ENCODE measurements at places on chromosomes 6 and 20. TPM values are rescaled to one million over a fixed set of nuclear protein-coding genes. Genes with fewer than 3 reads are reported as not detected.

DNA sequence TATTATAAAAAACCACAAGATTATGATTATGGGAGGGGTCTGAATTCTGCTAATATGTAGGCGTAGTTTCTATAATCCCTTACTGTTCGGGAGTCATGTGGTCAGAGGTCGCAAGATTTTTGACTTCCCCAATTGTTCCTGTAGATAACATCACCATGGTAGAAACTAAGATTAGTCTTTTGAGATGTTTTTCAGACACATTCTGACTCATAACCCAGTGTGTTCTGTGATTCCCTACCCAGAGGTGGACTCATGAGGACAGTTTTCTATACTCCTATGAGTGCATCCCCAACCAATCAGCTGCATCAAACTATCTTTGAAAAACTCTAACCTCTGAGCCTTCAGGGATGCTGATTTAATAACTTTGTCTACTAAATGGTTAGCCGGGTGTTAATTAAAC, 175.5 kb downstream of the RFPL4B start:
- DNase-seq = no peak

GRCh38 chr6:26045065-26045927, 41.9 kb upstream of the HFE start:
- no peak for DNase-seq

GRCh38 chr6:87421576-87421975, 13.8 kb downstream of the CFAP206 start:
- DNase-seq = no peak

DNA sequence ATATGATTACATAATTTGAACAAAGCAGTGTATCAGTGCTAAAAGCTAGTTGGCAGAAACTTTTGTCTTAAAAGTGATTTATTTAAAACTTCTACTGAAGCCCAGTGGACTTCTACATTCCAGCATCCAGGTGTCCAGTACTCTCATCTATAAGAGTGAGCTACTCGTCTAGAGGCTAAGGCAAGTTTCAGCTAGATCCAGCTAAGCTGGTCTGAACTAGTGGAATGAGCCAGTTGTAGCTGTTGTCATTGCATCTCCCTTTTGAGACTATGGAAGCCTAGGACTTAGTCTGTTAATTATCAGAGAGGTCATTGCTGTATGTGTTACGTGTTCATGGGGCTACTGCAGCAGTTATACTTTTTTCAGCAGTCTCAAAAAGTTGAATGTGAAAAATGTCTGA, 165.1 kb downstream of the ZFAND3 start:
- DNase-seq = no peak

GRCh38 chr6:2158596-2159271, 86.7 kb downstream of the GMDS start:
- peak; percentile 96 for DNase-seq

DNA sequence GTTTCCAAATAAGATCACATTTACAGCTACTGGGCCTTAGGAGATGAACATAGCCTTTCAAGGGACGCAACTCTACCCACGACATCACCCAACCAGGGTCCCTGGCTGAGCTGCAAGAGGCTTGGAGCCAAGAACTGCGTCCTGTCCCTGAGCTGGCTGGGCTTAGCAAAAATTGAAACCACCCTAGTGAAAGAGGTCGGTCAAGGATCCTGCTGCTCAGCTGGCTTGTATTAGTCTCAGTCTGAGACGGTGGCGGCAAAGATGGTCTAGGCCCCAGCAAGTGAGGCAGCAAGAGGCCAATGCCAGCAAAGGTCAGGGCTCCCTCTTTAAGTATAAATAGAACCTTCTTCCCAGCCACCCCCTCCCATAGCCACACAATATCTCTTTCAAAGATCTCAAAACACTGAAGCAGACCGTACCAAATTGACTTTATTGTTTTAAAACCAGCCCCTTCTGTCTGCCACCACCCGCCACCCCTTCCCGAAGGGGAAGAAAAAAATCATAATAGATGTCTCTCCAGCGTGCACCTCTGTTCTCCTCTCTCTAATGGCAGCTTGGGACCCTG, 140.5 kb downstream of the EYA2 start:
- no peak for DNase-seq

DNA sequence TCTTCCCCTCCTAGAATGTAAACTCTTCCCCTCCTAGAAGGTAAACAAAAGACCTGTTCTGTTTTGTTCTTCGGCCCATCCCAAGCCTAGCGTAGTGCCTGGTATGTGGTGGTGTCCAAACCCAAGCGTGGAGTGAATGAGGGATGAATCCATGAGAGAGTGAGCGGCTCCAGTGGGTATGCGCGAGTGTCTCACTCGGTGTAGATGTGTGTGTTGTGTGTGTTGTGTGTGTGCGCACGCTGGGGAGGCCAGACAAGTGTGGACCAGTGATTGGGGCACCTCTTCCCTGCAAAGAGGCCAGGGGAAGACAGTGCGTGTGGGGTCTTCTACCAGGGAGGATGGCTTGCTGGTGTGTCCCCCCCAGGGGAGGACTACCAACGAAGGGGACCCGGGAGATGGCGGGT, 392 bp upstream of the SLC2A10 start:
- peak; percentile 40 for DNase-seq

GRCh38 chr6:119215309-119215708, 134.3 kb downstream of the MAN1A1 start:
- DNase-seq = no peak

DNA sequence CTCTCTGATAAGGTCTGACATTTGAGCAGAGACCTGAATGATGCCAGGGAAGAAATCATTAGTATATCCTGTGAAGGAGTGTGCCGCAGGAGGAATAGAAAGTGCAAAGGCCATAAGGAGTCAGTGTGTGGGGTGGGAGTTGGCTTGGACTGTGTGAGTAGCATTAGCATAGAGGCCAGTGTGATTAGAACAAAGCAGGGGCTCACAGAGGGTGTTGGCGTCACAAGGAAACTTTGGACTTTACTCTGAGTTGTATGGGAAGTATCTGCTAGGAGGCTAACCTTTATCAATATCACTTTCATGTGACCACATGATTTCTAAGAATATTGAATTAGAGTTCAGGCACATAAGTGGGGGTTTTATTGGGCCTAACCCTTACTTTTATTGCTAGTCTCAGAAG, 12.1 kb downstream of the TMEM200A start:
- no peak for DNase-seq

DNA sequence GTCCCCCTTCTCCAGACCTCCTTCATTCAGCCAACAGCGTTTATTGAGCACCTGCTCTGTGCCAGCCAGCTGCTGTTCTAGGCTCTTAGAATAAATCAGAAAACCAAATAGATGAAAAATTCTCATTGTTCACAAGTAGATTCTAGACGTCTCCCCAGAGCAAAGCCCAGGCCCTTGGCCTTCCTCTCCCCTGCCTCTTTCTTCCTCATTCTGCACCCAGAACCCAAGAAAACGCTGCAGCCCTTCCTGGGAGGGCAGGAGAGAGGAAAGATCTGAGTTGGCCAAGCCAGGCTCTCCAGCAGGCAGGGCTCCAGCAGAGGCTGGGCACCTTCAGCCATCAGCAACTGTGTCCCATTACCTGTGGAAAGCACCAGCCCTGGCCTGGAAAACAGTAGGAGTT, 12.0 kb upstream of the BPI start:
- DNase-seq = no peak

- peak; percentile 78 for DNase-seq
Measured at GRCh38 chr6:30219244-30219643, 6.0 kb upstream of the TRIM26 start.

DNA sequence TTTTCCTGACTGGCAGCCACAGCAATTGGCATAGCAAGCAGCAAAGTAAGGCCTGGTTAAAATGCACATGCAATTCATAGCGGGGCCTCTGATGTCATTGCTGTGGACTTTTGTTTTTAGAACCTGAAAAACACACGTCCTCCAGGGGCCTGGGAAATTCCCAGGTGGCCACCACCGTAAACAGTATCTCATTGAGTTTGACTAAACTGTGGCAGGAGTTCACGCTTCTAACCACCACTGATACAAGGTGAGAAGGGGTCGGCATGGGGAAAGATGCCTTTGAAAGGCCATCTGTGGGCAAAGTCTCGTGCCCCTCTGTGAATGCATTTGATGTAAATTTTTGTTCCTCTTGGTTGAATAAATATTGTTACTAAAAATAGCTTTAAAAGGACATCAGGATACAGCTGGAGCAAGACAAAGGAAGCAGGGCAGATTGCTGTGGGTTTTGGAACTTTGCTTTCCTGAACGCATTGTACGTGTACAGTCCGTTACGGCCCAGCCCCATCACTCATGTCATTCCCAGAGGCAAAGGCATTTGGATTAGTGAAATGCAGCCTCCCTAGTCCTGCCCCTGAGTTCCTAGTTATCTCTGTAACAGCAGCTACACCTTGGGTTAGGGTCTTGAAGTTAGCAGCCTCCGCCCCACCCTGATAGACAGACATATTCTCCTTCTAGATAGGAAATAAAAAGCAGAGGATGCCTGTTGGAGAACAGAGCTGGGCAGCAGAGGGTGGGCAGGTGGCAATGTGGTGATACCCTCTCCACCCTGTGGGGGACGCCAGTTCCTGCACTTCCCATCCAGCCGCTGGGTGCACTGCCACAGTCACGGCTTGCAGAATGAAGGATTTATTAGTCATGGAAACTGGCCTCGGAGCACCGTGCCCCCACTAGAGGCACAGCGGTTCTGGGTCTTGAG, 80.3 kb downstream of the ZDHHC14 start:
- DNase-seq = peak; percentile 44

DNA sequence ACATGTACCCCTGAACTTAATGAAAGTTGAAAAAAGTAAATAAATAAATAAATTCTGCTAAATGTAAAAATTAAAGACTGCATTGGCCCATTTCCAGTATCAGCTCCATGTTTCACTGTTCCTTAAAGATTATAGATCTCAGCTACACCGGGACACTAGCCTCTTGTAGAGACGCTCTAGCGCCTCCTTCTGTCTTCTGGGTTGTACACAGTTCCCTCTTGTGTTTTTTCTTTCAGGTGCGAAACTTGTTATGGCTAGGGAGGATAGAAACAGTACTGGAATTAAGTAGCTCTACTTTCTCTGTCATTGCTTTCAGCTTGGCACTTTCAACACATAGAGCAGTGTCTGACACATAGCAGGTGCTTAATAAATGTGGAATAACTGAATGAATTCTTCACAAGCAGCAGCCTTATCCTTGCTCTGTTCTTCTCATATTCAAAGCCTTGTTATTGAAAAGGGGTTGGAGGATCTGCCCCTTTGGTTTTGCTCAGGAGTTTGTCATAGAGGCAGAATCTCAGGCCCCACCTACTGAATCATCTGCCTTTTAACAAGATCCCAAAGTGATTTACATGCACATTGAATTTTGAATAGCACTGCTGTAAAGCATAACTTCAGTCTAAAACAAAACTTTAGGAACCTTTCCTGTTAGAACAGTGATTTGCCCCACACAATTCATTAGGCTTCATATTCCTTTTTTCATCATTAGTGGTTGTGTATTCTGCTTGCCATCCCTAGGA, 92.3 kb downstream of the FIG4 start:
- peak; percentile 90 for DNase-seq

- DNase-seq = peak; percentile 75
Measured at GRCh38 chr20:9068233-9068801, 570 bp upstream of the PLCB4 start.

GRCh38 chr20:2451939-2452732, 18.5 kb downstream of the SNRPB start:
- peak; percentile 91 for DNase-seq

GRCh38 chr6:79868098-79868722, 79.1 kb downstream of the ELOVL4 start:
- peak; percentile 95 for DNase-seq

DNA sequence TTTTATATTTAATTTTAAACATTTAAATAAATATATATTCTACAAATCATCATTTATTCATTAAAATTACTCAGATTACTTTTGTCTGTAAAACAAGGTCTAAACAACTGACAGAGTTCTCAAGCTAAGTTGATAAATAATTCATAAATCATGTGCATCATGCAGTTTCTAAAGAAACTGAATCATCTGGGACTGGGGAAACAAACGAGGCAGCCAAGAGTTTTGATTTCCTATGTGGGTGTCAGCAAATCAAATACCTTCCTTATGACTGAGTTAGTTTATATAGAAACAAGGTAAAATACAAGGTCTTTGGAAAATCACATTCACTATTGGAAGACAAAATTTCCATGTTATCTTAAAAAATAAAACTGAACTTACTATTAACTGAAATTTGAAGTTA, 149.9 kb upstream of the BEND6 start:
- no peak for DNase-seq

GRCh38 chr6:44503471-44503870, 116.0 kb downstream of the CDC5L start:
- no peak for DNase-seq

GRCh38 chr6:3259491-3259958, 778 bp downstream of the PSMG4 start:
- peak; percentile 65 for DNase-seq

GRCh38 chr20:36154700-36155628, at the start of gene EPB41L1:
Gene EPB41L1 (plus strand): TSS chr20:36154740. CDS start chr20:36173778, 19,038 bp downstream.
- peak; percentile 65 for DNase-seq

DNA sequence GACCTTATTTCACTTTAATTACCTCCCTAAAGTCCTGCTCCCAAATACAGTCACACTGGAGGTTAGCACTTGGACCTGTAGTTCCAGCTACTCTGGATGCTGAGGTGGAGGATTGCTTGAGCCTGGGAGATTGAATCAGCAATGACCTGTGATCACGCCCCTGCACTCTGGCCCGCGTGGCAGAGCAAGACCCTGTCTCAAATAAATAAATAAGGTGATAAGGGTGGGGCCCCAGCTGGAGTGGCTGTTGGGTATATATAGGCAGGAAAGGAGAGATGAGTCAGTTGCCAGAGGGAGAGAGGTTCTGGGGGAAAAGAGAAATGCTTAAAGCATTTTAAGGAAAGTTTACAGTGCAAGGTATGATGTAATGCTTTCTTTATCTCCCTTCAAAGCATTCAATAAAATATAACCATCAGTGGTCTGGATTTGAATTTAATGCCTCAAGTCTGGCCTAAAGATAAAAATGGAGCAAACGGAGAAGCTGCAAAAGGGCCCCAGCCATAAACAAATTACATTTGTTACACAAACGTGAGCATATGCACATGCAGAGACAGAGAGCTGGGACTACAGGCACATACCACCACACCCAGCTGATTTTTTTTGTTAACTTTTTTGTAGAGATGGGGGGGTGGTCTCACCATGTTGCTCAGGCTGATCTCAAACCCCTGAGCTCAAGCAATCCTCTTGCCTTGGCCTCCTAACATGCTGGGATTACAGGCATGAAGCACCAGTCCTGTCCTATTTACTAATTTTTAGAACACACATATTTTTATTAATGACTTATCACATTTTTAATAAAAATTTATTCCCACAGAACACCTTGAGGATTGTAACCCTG, 6.1 kb upstream of the PM20D2 start:
- no peak for DNase-seq

GRCh38 chr6:87724983-87725811, 23.2 kb upstream of the AKIRIN2 start:
- no peak for DNase-seq

NCOA7 gene
- 15.7 TPM for polyA plus RNA-seq

BPIFA1 gene
- not detected for polyA plus RNA-seq

KCNK5 gene
- 9.5 TPM for polyA plus RNA-seq

KHDC1 gene
- polyA plus RNA-seq = 5.6 TPM

ADGRG6 gene
- polyA plus RNA-seq = 1.8 TPM

WFDC5 gene
- polyA plus RNA-seq = not detected

CDKN1A gene
- polyA plus RNA-seq = 31.5 TPM

XKR7 gene
- 0.64 TPM for polyA plus RNA-seq

MKKS gene
- polyA plus RNA-seq = 13.4 TPM

EPHA7 gene
- polyA plus RNA-seq = 3.3 TPM

PSORS1C2 gene
- 1.3 TPM for polyA plus RNA-seq

CPNE1 gene
- polyA plus RNA-seq = 221 TPM

ERVFRD-1 gene
- polyA plus RNA-seq = 0.28 TPM

ZSCAN9 gene
- polyA plus RNA-seq = 10.0 TPM

TP53RK gene
- 23.1 TPM for polyA plus RNA-seq

All from GM23338 (cell line).